ENCODE measurements at places on chromosomes 1 and 21. TPM values are rescaled to one million over a fixed set of nuclear protein-coding genes. Genes with fewer than 3 reads are reported as not detected.

DNA sequence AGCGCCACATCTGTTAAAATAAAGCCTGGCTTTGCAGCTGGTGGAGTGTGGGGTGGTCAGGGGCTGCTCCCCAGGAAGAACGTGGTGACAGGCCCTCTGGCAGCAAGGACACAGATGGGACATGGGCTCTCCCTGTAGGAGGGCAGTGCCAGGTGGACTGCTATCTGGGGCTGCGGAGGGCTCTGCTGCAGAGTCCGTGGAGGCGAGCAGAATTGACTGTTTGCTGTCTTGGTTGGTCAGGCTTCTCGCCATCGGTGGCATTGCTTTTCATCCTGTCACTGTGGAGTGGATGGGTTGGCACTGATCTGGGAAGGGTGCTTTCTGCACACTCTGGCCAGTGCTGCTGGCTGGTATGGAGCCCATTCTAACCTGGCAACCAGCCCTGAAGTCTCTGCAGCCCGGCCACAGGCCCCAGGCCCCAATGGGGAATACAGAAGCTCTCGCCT lies 103.0 kb downstream of the LAMC2 start:
- no peak for DNase-seq

GRCh38 chr1:94514095-94514727 lies 27.3 kb downstream of the F3 start:
- peak; percentile 29 for DNase-seq

DNA sequence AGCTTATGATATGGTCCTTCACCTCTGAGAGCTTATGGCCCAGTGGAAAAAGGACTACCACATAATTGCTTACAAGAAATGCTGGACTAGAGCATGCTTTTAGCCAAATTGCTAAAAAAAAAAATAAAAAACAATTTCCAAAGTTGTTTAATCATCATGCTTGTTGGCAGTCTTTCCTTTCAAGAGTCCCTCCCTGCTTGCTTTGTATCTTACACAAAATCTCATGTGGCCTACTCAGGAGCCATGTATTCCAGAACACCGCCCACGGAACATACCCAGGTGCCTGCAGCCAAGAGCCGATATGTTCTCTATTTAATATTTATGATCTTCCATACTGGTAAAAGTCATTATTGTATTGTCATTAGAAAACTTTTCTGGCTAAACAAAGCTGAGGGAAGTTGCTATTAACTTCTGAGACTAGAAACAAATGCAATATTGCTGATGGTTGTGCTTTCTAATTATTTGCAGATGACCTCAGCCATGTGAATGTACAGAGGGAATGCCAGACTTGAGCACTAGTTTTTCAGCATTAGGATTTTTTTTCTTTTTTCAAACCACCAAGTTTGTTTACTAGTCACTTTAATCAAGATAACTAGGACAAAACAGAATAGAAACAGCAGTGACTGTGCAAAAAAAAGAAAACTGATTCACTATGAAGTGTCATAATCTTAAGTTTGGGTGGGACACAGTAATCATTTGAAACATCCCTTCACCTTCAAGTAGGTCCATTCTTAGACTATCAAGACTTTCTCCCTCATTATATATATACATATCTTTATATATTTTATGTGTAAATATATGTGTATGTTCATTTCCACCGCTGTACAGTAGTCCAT lies 129.3 kb upstream of the GORAB start:
- DNase-seq, result peak; percentile 71

- no peak for DNase-seq
These were observed 882.9 kb upstream of the ADGRL2 start for GRCh38 chr1:80917826-80918225.

DNA sequence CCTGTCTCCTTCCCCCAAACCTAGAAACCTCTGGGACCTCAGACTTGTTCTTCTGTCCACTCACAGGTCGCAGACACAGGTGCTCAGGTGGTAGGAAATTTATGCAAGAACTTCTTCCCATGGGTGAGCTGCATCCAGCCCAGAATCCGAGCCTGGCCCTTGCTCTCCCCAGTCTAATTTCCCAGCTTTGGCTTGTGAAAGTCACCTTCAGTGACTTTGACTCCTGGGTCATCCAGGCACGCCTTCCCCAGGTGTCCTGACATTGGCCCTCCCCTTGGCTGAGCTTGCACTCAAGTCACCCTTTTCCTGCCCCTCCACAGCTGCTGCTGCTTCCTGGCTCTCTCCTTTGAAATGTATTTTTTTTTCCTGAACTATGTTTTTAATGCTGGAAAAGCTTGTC lies 6.6 kb downstream of the IPO13 start:
- DNase-seq, result no peak

DNA sequence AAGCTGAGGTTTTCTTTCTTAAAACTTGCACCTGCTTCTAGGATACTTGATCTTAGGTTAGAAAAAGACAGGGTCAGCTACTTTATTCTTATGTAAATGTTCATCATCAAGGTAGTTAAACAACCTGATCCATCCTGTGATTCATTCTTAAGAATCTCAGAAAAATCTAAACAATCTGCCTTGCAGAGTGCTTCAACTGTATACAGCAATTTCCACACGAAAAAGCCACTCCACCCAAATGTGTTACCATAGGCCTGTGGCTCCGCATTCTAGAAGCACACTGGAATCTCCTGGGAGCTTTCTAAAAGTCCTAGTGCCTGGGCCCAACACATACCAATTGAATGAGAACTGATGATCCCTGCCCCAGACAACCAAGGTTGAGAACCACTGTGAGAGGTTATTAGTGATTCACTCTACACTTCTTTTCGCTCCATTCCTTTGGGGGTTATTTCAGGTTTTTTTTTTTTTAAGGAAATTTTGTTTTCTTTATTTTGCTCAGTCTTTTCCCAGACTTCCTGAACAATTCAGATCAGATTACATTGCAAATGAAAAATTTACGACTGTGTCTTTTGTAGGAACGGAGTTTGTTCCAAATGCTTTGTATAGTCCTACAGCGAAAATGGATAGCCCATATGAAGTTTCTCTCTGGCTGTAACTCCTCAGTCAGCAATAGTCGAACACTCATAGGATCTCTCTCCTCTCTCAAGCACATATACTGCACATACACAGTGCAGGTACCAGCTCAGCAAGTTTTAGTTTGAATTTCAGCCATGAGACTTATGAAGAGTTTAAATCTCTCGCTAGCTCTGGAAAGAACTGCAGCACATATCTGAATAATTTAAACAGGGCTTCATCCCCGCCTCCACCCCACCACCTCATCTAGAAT lies 16.1 kb downstream of the SMYD2 start:
- DNase-seq, result no peak

GRCh38 chr1:27523337-27524020 lies 33.5 kb upstream of the WASF2 start:
- DNase-seq, result no peak

DNA sequence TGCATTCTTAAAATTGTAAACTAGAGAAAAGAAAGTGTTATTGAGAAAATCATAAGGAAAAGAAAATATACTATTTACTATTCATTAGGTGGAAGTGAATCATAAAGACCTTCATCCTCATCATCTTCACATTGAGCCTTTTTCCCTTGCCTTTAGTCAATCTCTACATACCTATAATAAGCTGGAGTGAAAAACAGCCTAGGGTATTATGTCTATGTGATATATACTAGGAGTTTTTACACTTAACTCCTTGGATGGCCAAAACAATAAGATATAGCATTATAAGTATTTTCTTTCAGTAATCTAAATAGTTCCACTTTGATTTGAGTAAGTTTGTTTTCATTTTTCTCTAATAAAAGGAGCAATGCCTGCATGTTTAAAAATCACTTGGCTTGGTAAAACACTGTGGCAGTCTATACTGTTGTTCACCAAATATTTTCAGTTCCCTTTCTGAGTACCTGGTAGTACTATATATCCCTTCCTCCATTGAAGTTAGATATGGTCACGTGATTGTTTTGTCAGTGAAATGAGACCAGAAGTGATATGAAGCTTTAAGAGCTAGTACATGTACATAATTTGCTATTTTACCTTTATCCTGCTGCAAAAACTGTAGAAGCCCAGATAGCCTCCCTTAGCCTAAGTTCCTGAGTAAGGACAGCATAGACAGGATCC lies 78.3 kb downstream of the CLEC20A start:
- DNase-seq, result no peak

DNA sequence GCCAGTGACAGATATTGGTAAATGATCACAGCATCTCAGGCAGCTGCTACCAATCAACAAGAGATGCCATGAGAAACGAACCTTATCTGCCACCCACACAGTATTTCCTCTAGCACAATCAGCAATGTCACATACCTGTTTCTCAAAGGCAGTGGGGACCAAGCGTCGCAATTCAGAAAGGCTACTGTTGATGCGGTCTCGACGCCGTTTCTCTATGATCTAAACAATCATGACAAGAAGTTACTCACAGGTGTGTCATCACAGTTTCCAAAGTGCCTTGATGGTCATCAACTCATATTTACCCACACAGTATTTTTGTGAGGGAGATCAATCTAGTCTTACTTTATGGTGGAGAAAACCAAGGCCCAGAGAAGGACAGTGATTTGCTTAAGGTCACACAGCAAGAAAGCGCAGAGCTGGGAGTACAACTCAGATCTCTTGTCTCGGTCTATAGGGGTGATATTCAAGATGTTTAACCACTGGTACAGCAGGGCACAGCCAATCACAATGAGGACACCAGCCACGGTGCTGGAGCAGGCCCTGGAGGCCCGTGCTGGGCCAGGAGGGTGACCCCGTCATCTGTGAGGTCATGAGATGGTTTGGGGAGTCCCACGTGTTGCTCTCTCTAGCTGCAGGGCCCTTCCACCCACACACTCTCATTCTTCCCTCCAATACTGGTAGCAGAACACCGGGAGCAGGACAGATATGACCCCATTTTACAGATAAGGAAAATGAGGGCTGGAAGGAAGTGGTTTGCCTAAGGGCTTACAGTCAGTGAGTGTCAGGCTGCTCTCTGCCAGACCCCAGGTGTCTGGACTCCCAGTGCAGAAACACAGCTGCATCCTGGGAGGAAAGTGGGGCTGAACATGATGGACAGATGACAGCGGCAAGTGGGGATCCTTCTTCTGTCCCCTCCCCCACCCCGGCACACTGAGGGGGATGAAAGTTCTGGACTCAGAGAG lies 7.8 kb downstream of the HEYL start:
- DNase-seq, result no peak

DNA sequence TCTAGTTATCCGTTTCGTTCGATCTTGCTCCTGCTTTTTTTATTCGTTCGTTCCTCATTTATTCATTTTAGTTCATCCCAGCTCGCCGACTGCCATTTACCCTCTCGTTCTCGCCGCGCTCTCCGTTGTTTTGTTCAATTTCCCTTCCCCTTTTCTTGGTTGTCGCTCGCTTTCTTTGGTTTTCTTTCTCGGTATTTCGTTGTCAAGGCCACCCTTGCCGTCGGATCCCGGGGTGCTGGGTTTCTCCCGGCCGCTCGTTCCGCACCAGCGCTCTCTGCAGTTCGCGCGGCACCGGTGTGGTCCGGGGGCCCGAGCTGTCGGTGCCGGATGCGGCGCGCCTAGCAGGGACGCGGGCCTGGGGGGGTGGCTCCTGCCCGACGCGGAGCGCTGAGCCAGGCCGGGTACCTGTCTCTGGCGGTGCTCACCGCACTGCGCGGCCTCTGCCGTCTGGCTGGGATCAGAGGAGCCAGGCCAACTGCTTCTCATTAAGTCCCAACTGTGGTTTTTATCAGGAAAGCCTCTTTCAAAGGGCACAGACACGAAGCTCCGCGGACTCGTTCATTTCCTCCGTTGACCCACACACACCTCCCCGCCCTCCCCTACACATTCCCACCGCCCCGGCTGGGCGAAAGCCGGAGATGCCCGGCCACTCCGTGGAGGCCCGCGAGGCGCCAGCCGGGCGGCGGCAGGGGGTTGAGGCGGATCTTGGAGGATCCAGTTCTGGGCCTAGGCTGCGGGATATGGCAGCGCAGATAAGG lies 1.6 kb downstream of the ALX3 start:
- peak; percentile 78 for DNase-seq

DNA sequence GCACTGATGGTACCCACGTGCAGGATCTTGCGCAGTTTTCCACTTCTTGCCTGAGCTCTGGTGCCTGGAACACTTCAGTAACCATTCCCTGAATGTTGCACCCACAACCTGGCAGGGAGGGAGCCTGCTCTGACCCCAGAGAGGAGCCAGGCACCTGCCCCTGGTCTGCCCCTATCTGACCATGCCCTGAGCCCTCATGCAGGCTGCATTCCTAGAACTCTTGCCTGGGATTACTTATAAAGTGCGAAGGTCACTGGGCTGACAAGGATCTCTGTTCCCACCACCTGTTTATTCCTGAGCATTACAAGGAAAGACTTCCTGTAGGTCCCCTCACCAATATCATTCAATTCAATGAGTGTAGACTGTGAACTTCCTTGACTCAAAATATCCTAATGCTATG lies 191.9 kb upstream of the FMN2 start:
- DNase-seq, result no peak

- peak; percentile 18 for DNase-seq
These were observed 270.6 kb upstream of the ZRANB2 start for GRCh38 chr1:71351438-71351837.

DNA sequence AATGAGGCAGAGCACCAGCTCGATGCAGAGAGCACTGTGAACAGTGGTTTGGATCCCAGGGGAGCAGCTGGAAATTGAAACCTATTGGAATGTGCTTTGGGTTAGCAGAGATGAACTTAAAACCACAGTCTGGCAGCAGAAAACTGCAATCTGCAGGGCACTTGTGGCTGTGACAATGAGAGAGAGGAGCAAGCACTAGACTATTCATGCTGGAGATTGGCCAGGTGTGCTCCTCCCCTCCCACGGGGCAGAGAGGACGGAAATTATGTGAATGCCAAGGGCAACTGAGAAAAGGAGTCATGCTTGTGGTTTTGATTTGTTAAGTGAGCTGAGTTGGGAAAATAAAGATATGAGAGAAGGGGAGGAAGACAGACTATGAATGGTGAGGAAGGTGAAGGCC lies 38.1 kb downstream of the HSD3B2 start:
- DNase-seq, result peak; percentile 4

DNA sequence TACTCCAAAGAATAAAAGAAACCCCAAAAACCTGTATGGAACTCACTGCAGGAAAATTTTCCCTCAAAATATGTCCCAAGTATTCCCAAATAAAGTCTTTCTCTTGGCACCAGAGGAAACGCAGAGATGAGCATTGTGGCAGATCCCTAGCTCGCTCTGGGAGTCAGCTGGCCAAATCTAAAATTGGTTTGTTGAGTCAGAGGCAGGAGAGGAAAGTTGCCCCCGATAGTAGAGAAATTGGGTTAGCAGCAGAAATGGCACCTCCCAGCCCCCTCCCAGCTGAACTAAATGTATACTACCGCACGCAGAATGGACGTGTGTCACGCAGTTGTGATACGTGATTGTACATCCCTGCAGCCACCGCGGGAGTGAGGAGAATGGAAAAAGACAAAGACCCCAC lies 39.9 kb upstream of the TARBP1 start:
- no peak for DNase-seq

DNA sequence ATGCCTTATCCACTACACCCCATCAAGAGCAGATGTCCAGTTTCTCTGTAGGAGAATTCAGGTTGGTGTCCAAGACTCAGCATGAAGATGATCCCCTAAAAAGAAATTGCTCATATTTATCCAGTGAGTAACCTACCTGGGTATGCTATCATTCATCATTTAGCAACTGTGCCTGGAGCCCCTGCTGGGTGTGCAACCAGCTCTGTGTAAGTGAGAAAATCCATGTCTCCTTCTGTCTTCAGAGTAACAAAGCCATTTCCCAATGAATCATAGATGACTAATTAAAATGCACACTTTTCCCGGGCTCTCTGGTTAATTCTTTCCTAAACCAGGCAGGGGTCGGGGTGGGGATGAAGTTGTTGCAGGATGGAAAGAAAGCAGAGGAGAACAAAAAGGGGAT lies 35.8 kb downstream of the OLFML3 start:
- DNase-seq, result no peak

GRCh38 chr1:154589780-154590179 lies 18.2 kb downstream of the ADAR start:
- DNase-seq, result no peak

Gene CD52
- 2.6 TPM for polyA plus RNA-seq

Gene MRPS6
- 47.7 TPM for polyA plus RNA-seq

Gene IL12RB2
- polyA plus RNA-seq, result 1.4 TPM

Gene PADI2
- polyA plus RNA-seq, result 28.5 TPM

Gene PLA2G2A
- polyA plus RNA-seq, result 2.9 TPM

Data from muscle of back (tissue), 13 donors.